ENCODE measurements at places on chromosomes 13 and 19.

- DNase-seq: no peak
These were observed 418.4 kb downstream of the EFNB2 start for GRCh38 chr13:106117035-106117434.

- DNase-seq: no peak
These were observed 10.8 kb downstream of the GYS1 start for GRCh38 chr19:48982280-48982679.

DNA sequence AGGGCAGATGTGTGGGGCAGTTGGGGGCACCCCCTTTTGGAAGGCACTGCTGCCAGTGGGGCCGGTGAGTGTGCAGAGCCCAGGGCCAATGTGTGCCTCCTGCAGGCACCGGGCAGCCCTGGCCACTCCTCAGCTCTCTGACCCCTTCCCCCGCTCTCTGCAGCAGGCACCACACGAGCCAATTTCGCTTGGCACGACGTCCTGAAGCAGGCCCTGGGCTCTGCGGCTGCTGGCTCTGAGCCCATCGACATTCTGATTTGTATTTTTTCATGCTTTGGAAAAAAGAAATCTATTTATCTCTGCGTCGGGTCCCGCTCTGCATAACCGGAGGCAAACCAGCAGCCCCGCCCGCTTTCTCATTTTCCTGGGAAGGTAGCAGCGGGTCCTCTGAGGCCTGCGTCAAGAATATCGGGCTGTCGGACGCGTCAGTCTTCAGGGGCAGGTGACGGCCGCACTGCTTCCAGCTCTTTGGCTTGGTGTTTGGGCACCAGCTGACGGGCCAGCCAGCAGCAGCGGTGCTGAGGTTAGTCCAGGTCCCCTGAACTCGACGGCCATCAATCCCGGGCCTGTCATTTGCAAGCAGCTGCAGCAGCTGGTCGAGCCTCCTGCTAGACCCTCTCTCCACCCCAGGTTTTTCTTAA, 134.3 kb downstream of the KDM4B start:
- no peak for DNase-seq

DNA sequence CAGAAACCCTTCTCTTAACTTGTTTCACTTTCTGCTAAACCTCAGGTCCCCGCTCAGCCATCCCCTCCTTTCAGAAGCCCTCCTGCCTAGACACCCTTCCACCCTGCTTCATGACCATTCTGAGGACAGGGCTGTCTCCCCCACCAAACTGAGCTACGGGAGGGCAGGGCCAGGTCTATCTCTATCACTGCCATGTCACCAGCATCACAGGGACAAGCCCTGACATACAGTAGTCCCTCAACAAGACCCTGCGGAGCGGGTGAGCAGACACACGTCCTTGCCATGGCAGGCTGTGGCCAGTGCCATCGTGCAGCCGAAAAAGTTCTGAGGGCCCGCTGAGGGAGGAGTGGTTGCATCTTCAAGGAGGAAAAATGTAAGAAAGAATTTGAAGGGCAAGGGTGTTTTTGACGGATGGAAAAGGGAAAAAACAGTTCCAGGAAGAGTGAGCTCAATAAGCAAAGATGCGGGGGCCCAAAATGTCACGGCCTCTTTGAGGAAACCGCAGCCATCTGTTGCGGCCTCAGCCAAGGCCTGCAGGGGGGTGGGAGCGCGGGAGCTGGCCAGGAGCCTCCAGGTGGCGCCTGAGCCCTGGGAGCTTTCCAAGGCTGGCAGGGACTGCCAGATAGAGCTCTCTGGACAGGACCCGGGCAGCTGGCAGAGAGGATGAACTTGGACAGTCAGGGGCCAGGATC, 8.1 kb downstream of the PTGIR start:
- no peak for DNase-seq

- DNase-seq: no peak
These were observed 1.2 kb upstream of the DCT start for GRCh38 chr13:94480672-94481145.

GRCh38 chr13:99314640-99315176, 7.5 kb upstream of the GPR183 start:
- DNase-seq: peak; percentile 48

DNA sequence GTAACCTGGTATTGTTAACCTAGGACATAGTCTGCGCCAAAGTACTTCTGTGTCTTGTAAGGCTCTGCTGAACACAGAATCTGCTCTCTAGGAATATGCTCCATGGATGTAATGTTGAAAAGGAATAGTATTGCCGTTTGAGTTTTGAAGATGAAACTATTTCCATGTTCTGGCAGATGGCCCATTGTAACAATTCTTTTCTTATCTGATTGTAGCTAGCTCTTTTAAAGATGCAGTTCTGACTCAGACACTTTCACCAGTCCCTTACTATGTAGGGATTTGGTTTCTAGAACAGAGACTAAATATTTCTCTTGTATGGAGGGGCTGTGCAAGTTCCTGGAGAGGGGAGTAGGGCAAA, 185.6 kb downstream of the MTUS2 start:
- DNase-seq: no peak

DNA sequence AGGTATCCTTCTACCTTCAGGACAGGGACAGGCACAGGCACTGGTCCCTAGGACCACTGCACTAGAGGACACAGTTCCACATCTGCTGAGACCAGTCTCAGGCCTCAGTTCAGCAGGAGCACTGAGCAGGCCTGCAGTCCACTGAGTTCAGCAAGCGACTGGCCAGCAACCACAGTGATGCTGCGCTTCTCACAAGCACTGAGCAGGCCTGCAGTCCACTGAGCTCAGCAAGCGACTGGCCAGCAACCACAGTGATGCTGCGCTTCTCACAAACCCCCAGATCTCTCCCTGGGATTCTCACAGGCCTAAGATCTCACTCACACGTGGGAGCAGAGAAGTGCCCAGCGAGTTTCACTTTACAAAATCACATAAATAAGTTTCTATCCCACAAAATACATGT, 140.6 kb downstream of the IRS2 start:
- DNase-seq: no peak

- DNase-seq: no peak
These were observed 1.4 kb downstream of the EPN1 start for GRCh38 chr19:55676383-55676782.

GRCh38 chr13:113531041-113531873, 40.7 kb upstream of the DCUN1D2 start:
- DNase-seq: no peak

- no peak for DNase-seq
These were observed 26.3 kb upstream of the DCLK1 start for GRCh38 chr13:36157480-36157879.

DNA sequence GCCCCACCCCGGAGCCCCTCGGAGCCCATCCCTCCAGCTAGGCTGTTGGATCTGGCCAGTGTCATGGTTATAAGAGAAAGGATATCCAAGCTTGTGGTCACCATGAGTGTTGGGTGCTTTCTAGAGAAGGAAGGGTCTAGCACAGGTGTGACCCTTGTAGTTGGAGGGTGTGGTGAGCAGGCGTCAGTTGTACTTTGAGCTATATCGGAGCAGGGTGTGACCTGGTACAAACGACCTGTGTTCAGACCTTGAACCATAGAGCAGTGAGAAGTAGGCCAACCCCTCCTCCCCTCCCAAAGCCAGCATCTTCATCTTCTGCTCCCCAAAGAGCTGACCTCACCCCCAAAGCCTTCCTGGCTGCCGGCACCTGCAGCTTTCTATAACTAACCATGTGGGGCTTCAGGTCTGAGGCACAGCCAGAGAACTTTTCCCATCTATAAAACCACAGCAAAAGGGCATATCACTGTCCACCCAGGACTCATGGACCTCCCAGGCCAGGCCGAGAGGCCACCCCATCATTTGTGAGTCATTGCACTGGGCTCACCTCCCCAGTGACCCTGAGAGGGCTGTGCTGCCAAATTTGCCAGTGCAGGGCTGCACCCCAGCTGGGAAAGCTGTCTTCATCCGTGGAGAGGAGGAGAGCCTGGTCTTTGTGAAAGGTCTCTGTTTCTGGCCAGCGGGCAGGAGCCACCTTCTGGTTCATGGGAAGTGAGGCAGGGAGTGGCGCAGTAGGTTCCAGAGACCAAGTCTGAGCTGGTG, 14.2 kb downstream of the RAB8A start:
- DNase-seq: no peak

DNA sequence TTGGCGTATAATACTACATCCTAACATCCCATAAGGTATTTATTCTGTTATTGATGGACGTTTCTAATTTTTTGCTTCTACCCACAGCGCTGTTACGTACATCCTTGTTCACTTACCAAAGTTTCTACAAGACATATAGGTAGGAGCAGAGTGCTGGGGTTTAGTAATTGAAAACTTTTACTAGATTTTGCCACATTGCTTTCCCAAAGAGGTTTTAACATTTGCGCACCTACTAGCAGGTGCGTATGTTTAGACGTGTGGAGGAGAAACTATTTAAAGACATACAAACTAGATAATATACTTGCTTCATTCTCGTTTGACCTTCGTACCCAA, 559 bp upstream of the RPL21 start:
- no peak for DNase-seq

- no peak for DNase-seq
These were observed 7.1 kb downstream of the SMG9 start for GRCh38 chr19:43747557-43748204.

GRCh38 chr13:24148414-24149235, 11.9 kb upstream of the SPATA13 start:
- no peak for DNase-seq

DNA sequence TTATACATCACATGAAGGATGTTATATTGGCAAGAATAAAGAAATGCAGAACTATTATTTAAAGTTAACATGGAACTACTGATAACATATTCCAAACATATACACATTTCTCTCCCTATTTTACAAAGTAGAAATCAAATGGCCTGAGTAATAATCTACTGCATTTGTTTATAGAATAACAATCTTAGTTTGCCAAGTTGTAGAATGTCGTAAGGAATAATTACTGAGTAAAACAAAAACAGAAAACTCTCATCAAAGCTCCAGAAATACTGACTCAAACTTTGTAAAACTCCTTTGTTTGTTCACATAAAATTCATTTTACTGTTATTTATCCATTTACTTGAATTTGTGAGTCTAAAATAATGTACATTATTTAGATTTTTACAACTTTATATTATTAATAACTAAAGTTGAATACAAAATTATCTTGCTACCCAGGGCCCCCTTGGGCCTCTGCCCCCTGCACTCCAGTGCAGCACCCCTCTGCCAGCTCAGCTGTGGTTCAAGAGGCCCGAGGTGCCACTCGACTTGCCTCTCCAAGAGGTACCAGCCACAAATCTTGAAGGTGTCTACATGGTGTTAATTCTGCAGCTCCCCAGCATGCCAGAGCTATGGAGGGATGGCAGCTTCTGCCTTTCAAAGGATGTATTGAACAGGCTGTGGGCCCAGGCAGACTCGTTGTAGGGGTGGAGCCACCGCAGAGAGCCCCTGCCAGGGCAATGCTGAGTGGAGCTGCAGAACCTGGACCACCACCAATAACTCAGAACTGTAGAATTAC, 2819.7 kb downstream of the PCDH9 start:
- DNase-seq: no peak

- DNase-seq: no peak
These were observed 17.4 kb downstream of the OR7A17 start for GRCh38 chr19:14868497-14868896.

DNA sequence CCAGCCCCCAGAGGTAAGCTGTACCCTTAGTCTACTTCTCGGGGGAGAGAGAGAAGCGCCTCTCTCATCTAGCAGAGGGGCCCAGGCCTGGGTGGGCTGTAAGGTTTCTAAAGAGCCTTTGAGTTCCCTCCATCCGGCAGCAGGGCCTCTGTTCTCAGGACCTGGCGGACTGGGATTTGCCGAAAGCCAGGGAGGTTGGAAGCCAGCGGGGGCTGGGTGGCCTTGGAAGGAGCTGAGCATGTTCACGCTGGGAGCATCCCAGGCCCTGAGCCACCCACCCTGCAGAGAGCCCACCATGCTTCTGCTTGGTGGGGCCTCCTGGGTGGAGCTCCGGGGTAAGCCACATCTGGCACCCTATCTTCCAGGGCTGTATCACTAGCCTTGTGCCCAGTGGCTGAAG, 7.8 kb downstream of the SLC7A10 start:
- DNase-seq: no peak

GRCh38 chr13:107361666-107362065, 793.7 kb upstream of the ARGLU1 start:
- no peak for DNase-seq

Data from activated T-helper 1 cell treated with anti-CD3 and anti-CD28 coated beads, Interleukin-2, amount 50 U/mL, for 16 hours (primary cell).